ENCODE measurements at places on chromosomes 6 and 20.

DNA sequence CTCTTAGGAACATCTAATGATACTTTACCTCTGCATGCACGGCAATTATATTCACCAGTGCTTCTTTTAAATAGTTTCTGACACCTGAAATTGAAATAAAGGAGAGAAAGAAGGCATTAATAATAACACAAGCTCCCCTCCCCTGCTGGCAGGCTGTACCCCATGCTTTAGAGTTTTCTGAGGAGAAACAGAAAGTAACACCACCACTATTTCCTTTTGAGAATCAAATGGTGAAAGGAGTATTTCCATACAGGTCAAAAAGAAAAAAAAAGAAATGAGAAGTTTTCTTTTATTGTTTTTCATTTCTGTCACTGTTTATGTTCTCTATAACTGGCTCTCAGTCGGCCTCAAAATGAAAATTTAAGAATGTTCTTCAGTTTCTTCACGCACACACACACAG is 108.1 kb downstream of the IRF4 start:
- no peak for DNase-seq

DNA sequence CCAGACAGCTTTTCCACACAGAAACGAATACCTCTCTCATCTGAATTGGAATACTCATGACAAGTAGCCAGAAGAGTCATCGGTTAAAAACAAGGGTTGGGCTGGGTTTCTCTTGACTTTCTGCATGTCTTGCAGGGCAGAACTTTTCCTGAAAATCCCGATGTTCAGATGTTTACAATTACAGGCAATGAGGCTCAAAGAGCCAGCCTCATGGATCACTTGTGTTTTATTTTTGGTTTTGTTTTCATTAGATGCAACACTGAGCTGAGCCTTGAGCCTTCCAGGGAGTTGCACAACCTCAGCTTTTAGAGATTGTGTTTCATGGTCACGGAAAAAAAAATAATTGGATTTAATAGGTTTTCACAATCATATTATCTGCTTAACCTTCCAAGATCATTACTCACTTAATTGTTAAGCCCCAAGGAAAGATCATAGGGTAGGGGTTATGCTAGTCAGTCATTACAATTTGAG is 288.1 kb upstream of the PRDM1 start:
- peak; percentile 37 for DNase-seq

DNA sequence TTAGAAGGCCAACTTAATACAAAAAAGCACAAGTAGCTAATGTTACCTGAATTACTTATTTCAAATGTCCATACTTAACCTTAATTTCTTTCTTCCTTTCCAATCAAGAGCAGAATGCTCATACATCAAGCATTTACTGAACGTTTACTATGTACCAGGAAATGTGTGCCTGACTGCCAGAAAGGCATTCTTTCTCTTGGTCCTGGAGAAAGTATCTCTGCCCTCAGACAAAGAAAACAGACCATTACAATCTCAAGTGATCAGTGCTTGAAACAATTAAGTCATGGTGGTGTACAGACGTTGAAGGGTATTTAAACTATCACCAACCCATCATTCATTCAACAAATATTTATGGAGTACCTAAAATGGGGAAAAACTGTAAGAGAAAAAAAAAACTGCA is 26.4 kb downstream of the CSNK2A1 start:
- DNase-seq = peak; percentile 65

GRCh38 chr6:76124018-76124417 is 51.6 kb upstream of the IMPG1 start:
- no peak for DNase-seq

DNA sequence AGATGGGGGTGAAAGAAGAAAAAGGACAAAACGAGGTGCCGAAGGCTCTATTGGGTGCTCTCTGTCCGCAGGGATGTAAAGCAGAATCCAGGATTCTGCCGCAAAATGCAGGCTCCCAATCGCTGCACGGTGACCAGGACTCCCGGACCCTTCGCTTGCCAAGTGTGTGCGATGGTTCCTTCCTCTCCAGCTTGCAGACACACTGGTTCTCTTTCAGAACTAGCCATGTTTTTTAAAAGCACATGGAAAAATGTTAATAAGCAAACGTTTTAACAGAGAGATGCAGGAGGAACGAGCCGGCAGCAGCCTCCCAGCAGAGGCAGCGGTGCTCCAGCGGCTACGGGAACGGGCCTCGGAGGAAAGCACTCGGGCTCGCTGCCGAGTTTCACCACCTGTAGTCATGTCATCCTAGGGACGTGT is 59.6 kb downstream of the ZNF831 start:
- no peak for DNase-seq

DNA sequence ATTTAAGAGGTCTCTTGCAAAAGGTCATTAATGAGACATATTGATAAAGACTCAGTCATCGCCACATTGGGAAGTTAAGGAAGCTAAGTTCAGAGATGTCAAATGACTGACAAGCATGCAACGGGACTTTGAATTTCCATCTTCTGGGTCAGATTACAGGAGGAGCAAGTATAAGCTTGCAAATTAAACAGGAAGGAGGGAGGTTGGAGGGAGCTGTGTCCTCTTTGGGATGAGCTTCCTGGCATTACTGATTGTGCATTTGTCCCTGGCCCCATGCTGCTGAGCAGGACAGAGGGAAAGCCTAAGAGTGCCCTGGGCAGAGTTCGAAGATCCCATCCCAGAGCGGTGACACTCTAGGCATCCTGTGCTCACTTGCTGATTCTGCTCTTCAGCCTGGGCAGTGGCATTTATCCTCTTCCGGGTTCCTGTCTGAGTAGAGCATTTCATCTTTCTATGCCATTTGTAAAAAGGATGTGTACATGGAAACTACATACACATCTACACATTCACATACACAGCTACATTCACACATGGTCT is 40.5 kb downstream of the SLC22A1 start:
- DNase-seq = no peak

- DNase-seq = peak; percentile 59
Measured at GRCh38 chr20:2151858-2152281, 50.2 kb downstream of the STK35 start.

DNA sequence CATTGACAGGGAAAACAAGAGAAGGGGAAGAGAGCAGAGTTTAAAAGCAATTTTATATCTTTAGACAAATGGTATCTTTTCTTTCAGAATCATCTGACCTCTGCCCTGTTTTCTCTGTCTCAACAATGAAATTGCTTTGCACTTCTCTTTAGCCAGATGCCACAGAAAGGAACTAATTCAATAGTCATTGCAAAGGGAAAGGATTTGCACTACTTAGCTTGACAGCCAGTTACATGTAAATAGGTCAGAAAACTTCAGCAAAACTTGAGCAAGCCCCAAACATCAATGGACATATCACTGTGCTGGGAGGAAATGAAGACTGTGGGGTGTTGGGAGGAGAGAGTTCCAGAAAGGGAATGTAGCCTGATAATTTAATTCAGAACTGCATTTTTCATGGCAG is 181.3 kb upstream of the FAM83B start:
- DNase-seq = no peak

GRCh38 chr6:7912736-7913517 is 2.3 kb upstream of the TXNDC5 start:
- DNase-seq = no peak

DNA sequence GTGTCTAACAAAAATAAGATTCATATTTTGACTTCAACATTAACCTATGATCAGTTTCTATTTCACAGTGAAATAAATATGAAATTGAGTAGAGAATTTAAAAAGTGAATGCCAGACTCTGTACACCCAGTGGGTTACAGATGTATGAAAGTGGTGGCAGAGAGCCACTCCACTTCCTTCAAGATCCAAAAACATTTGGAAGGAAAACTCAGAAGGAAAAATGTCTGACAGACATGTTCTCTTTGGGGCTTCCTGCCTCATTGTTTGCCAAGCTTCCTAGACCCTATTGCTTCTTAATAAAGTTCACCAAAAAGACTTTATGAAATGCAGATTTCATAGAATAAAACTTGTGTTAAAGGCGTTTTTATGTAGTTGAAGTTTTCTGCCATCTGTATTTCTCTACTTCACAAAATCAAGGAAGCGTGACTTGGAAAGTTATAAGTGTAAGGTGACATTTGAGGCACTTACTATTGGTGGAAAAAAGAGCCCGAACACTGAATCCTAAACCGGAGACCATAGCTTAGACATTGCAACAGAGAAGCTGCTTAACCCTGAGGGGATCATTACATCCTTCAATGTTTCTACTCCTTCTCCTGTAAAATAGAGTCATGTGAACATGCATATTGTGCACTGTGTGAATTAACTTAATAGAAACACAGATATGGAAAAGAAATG is 12.8 kb downstream of the HMGCLL1 start:
- DNase-seq = no peak

- peak; percentile 53 for DNase-seq
Measured at GRCh38 chr6:90413867-90414266, 117.2 kb upstream of the BACH2 start.

DNA sequence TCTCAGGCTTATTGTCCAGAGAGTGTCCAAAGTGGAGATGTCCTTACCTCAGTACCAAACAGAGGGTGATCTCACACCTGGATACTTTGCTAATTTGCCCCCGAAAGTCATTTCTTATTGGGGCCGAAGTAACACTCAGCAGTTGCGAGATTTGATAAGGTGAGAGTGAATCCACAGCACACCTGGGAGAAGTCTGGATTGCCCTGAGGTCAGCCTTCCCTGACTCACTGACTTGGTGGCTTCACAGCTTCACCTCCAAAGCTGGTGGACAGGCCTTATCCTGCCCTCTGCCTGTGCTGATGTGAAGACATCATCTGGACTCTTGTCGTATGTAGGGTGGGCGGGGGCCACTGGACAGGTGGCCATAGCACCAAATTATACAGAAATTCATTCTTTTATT is 101.9 kb upstream of the ARMC2 start:
- DNase-seq = no peak

DNA sequence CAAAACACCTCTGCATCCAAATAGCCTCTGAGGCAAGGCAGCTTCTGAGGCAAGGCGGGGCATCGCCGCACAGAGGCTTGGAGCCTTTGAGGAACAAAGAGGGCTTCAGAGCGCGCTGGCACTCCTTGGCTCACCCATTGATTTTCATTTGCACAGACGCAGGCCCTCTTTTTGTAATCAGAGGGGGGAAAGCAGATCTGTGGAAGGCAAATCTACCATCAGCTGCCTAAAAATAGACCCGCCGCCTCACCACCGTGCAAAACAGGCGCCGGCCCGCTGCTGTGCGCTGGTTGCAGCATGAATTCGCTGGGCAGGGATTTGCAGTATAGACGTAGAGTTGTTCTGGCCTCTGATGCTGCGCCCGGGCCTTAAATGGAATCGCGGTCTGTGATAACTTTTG is 69.9 kb upstream of the STMND1 start:
- peak; percentile 45 for DNase-seq

DNA sequence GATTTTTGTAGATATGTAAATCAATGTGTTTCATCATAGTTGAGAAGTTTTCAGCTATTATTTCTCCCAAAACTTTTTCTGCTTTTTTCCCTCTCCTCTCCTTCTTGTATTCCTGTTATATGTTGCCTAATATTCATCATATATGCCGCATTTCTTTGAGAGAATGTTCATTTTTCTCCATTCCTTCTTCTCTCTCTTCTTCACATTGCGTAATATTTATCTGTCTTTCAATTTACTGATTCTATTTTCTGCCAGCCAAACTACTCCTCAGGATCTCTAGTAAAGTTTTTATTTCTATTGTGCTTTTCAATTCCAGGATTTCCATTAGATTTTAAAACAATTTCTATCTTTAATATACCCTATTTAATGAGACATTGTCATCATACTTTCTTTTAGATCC is 896.8 kb downstream of the EPHA7 start:
- DNase-seq = no peak

GRCh38 chr20:9981829-9982228 is 53.0 kb upstream of the ANKEF1 start:
- DNase-seq = peak; percentile 53

DNA sequence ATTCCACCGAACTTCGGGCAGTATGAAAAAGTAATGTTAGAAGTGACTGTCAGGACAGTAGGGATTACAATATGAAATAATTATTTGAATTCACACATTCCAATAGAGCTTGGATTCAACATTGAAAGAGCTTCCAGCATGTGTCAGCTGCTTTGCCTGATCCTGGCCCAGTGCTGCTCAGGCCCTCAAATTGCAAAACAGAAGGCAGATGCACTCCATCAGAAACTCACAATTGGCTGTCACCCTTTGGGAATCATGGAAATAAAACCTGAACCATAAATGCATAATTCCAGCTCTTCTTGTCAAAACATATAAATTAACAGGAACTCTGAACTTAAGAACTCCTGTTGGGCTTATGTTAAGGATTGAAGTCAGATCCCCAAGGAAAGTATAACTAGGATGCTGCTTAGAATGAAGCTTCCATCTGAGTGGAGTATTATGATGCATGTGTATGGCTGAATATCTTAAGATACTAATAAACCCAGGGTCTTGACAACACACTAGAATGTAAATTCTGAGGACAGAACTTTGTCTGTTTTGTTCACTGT is 1.8 kb upstream of the NDUFAF4 start:
- DNase-seq = peak; percentile 2

- peak; percentile 74 for DNase-seq
Measured at GRCh38 chr6:32118782-32119628, 9.0 kb downstream of the ATF6B start.

DNA sequence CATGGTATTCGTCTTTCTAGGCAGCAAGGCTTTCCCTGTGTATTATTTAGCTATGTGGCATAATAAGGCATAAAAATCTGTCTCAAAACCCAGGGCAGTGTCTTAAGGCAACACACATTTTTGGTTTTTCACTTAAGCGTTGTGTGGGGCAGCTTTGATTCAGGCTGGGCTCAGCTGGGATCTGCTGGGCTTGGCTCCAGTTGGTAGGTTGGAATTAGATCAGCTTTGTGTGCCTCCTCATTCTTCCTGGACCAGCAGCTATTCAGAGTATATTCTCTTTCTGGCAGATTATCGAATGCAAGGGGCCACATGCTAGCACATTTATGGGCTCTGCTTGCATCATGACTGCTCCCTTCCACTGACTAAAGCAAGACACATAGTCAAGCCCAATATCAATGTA is 487.9 kb downstream of the RFPL4B start:
- DNase-seq = no peak

GRCh38 chr6:49636713-49637349 is at the start of gene RHAG:
RHAG (minus strand) TSS chr6:49636839; CDS start chr6:49636812, 27 bp downstream.
- no peak for DNase-seq

Data from fibroblast of lung (primary cell).